ENCODE measurements at places on chromosomes 6 and 20.

DNA sequence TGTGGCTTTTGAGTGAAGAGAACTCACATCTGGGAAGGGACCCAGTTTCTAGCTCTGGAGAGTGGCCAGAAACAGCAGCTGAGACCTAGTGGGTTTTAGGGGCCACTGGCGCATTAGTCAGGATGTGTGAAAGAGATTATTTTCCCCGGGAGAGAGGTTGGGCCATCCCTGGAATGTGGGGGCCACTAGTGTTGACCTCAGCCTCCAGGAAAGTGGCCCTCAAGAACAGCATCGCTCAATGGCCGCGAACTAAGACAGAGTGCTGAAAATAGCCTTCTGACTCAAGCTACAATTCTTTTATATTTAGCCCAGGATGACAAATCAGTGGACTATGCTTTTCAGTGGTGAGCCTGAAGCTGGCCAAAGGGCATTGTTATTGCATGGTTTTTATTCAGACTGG lies 210.4 kb upstream of the RNF24 start:
- DNase-seq: no peak

DNA sequence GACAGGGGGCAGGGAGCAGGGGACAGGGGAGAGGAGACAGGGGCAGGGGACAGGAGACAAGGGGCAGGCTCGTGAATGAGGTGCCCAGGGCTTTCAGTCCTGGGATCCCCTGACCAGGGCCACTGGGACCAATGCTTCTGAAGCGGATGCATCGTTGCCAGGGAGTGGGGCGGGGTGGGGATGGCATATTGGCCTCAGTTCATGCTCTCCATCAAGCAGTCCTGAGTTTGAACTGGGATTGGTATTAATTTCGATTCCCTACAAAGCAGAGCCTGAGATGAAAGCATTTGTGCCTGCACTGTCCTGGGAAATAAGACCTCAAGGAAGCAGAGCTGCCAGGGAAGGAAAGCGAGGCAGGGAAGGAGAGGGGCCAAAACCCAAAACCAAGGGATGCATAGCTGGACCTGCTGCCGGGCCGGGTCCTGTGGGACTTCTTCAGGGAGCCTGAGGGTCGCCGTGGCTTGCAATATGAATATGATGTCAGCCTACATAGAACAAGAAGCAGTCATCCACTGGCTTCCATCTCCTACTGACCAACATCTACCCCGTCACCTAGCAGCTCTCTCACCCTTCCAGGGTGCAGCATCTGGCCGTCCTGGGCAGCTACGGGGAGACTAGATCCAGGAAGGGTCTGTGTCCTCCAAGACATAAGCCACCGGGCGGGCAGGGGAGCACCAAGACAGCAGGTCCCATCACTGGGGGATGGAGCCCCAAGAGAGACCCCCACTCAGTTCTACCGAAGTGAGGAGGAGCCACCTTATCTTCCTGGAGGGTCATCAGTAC lies 233.3 kb downstream of the SYNDIG1 start:
- DNase-seq: no peak

GRCh38 chr6:14094721-14095120 lies 22.9 kb upstream of the CD83 start:
- DNase-seq: no peak

DNA sequence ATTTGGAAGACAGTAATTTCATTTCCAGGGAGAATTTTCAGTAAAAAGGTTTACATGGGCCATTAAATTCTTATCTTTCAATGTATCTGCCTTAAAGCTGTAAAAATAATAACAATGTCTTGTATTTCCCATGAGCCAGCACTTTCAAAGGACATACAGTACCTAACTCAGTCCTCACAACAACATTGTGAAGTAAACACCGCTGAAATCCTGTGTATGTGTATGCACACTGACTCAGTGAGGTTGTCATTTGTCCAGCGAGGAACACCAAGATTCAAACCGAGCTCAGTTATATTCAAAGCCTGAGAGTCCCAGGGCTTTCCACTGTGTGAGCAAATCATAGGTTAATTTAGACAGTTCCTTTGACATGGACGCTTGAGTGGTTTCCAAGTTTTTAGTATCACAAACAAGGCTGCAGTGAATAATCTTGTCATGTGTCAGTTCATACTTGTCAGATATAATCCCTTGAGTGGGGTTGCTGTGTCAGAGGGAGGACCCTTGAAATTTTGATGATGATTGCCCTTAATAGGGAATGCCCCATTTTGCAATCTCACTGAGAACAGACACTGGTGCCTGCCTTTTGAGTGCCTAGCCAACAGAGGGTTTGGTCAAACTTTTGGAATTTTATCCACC lies 50.0 kb upstream of the SLC22A23 start:
- DNase-seq: no peak

GRCh38 chr6:14799928-14800327 lies 445.9 kb upstream of the JARID2 start:
- peak; percentile 21 for DNase-seq

- DNase-seq: no peak
Observed at GRCh38 chr6:141539617-141540016, 593.1 kb upstream of the GJE1 start.

GRCh38 chr20:15111654-15112053 lies 774.2 kb upstream of the FLRT3 start:
- no peak for DNase-seq

DNA sequence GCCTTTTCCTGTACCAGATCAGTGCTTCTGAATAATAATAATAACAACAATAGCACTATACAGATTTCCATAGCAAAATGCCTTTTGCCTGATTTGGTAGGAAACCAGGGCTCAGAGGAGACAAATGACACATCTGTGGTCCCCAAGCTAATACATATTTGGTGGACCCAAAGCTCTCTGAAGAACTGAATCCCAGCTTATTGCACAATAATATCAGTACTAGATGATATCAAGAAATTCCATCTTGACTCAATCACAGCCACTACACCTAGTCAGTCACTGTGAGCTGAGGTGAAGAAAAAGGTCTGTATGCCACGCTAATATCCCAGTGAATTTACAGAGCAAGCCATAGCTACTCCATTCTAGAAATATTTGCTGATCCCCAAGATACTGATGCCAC lies 270.6 kb upstream of the RIN2 start:
- DNase-seq: no peak
